Stimulated activated CD4-positive, alpha-beta T cell treated with anti-CD3 and anti-CD28 coated beads, TNF-alpha, amount 100 ng/mL, for 1 hour (primary cell): ENCODE measurements at places on chromosomes 5 and 9.

DNA sequence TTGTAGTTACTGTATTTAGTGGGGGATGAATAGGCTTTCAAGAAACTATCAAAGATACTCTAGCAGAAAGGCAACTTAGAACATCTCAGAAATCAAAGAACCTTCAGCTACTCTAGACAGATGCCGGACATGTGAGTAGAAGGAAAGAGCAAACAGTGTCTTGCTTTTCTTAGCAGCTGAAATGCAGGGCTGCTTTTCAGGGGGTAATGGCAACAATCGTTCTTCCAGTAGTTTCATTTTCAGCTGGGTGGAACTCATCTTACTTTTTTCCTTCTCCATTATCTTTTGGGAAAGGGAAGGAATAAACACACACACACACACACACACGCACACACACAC, 281.6 kb downstream of the CRB2 start:
- no peak for DNase-seq

DNA sequence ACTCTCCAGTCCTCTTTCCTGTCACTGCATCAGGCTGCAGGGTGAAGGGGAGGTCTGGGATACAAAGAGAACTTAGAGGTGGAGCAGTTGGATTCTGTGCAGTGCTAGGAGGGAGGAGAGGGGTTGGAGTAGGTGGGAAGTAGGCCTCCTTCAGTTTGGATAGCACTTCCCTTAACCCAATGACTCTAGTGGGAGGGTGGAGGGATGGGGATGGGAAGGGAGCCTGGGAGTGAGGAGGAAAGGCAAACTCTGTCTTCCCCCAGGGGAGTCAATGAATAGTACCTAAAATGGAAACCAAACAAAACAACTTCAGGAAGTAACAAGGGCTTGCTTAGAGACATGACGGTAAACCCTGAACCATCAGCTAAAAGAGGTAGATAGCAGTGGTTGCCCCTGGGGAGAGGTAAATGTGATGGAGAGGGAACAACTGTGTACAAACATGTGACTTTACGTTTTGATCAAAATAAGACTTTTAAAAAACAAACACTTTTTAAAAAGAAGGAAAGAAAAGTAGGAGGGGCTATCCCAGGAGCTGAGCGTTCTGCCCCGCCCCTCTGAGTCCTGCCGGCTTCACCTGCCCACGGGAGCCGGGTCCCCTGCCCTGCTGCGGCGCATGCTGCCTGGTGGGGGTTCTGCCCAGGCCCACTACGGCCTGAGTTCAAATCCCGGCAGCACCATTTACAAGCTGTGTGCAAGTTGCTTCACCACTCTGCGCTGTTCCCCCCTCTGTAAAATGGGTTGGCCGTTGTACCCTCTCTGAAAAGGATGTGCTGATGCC, 30.9 kb downstream of the GSN start:
- no peak for DNase-seq

DNA sequence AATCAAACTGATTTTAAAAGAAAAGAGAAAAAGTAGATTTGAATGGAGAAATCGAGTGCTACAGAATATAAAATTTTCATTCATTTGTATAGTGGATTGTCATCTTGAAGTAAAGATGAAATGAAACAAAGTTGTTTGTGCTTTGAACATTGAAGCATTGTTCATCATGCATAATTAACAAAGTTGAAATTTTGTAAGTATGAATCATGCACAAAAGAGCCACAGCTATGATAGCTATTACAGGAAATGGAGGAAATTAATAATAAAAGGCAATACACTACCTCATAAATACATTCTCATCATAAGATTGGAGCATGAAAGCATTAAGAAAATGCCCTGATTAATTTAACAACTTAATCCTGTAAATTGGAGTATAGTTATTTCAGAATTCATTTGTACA, 153.4 kb upstream of the TLX3 start:
- DNase-seq = no peak

DNA sequence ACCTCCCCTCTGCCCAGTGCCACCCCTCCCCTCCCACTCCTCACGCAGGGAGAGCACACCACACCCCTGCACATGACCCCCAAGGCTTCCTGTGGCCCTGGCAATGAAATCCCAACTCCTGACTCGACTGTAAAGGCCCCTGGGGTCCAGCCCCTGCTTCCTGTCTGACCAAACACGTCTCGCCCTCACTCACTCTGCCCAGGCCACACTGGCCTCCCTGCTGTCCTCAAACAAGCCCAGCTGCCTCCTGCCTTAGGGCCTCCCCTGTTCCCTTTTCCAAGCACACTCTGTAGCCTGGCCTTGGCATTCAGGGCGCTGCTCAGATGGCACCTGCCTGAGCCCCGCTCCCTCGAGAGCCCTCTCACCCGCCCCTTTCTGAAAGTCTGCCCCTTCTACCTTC, 42.4 kb downstream of the HK3 start:
- no peak for DNase-seq

DNA sequence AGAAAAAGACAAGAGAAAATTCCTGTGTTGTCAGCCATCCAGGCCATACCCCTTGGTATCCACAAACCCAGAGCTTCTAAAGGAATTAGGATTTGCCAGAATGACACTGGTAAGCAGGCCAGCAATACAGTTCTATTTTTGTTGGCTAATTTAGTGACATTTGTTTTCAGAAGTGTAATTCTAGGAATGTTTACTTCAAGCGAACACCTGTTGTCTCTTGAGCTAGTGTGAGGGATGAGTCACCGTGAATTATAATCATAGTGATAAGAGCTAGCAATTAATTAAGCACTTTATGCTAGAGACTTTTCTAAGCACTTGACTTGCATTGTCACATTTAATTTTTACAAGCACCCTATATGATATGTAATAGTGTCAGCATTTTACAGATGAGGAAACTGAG, 99.2 kb downstream of the PRKACG start:
- no peak for DNase-seq

DNA sequence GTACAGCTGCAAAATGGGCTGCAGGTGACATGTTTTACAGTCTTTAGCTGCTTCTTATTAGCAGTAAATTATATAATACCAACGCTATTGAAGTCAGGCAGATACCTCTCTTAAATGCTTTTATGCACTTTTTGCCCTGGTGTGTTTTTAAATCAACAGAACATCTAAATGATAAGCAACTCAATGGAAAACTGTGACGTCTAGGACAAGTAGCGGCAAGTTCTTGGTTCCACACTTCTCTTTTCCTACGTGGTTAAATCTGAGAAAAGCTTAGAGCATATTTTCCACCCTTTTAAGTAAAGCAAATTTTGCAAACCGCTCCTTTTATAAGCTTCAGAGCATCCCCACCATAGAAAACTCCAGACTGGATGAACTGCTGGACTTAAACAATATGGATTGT, 58.1 kb downstream of the CEMIP2 start:
- no peak for DNase-seq

- no peak for DNase-seq
Observed at GRCh38 chr9:20417373-20418080, 204.8 kb downstream of the MLLT3 start.

GRCh38 chr5:63697811-63698210, 264.4 kb downstream of the HTR1A start:
- DNase-seq = no peak
